Fibroblast of skin of right quadriceps (primary cell): ENCODE measurements at places on chromosomes 12 and 14.
A peak's percentile ranks its signal among the peaks of the same experiment; 100 is the strongest.

DNA sequence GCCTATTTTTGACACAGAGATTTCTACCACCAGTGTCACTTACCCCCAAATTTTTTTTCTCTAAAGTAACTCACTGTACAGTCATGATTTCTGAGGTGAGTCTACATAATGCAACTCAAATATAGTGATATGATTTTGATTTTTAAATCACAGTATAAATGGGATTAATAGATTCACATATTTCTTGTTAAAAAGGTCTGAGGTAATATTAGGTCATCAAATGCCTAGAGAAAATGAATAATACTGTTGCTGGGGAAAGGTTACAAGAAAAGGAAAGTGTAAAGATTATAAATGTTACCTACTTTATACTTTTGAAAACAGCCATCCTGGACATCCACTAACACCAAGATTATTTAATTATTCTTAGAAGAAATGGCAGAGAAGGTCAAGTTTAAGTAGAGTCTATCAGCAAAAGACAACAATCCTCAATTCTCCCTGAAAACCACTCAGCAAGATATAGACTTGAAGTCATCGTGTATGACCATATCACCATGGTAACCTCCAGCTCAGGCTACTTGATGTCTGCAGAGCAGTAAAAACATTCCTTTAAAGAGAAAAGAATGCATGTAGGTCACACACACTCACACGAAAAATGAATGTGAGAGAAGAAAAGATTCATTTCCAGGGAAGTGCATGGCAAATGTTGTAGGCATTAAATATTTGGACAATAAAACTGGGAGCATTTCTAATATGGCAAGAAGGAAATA, 58.7 kb downstream of the CCDC59 start:
- DNase-seq: no peak

- DNase-seq: no peak
Observed at GRCh38 chr14:70904373-70904772, 2.9 kb upstream of the PCNX1 start.

GRCh38 chr12:43694879-43695278, 63.7 kb downstream of the PUS7L start:
- DNase-seq: no peak

- DNase-seq: peak; percentile 52
Observed at GRCh38 chr12:116318576-116319232, 41.2 kb upstream of the MED13L start.

GRCh38 chr14:81980601-81981306, 447.1 kb upstream of the SEL1L start:
- no peak for DNase-seq

DNA sequence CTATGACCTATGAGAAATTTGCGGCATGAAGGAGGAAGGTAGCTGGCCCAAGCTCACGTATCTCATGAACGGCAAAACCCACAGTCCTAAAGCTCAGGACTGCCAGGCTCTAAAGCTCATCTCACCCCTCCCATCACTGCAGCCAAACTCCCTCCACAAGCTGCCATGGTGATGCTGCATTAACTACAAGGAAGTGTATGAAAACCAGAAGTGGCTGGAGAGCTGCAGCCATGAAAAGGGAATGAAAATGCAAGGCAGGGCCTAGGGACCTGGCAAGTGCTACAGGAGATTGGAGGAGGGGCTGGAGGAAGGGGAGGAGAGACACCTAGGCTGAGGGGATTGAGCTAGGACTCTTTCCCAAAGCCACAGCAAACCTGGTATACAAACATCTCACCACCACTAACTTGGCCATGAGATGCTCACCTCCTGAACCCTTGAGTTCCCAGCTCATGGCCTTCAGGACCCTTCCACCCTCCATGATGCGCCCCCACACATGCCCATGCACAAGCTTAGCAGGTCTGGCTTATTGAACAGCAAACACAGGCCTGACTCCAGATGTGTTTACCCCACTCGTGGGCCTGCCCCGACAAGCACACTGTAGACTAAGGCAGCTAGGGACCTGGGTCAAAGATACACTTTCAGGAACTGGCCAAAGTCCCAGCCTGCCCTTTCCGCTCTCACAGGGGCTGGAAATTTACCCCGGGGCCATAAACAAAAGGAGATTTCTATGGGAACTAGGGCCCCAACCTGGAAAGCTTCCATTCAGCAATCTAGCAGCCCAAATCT, 42.0 kb downstream of the LTBP2 start:
- no peak for DNase-seq

- peak; percentile 14 for DNase-seq
Observed at GRCh38 chr12:63276537-63277365, 125.8 kb upstream of the AVPR1A start.

DNA sequence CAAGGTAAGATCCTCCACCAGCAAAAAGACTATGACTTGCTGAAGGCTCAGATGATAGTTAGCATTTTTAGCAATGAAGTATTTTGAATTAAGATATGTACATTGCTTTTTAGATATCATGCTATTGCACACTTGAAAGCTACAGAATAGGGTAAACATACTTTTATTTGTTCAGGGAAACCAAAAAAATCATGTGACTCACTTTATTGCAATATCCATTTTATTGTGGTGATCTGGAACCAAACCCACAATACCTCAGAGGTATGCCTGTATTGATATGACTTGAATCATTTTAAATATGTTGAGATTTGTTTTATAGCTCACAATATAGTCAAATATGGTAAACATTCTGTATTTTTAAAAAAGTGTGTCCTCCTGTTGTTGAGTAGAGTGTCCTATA, 96.1 kb downstream of the DIO3 start:
- DNase-seq: no peak

GRCh38 chr14:101472518-101472849, 88.8 kb upstream of the DIO3 start:
- DNase-seq: no peak

DNA sequence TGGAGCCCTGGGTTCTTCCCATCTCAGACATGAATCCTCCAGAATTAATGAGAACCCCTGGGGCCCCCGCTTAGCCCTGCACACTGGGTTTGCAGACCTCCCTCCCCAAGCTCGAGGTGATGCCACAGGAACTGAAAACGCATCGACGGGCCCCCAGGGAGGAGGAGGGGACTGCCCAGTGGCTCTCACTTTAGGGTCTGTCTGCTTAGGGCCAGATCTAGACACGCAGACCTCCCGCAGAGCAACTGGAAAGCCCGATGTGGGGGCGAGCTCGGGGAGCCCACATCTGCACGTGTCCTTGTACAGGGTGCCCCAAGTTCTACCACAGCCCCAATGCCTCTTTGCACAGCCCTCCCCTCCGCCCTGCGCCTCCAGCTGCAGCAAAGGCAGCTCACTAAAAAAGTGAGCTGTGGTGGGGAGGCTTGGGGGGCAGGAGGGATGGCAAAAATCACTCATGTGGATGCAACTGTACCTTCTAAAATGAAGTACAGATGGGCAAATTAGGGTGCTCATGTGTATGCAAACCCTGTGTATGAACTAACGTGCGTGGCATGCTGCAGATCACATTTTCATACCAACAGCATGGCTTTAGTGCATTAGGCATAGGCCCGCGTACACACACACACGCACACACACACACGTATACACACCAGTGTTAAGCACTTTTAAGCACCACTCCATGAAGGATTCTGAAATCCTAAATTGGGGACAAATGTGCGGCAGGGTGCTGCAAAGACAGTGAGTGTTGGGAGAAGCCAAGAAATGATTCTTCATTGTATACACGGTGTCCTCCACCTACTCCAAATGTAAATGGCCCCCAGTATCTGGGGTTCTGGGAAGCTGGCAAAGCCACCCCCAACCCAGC, 99.9 kb upstream of the MAP1LC3B2 start:
- peak; percentile 10 for DNase-seq

GRCh38 chr12:123807670-123808069, 45.6 kb downstream of the DNAH10 start:
- DNase-seq: peak; percentile 15

- no peak for DNase-seq
Observed at GRCh38 chr14:100566119-100566518, 21.1 kb downstream of the BEGAIN start.

DNA sequence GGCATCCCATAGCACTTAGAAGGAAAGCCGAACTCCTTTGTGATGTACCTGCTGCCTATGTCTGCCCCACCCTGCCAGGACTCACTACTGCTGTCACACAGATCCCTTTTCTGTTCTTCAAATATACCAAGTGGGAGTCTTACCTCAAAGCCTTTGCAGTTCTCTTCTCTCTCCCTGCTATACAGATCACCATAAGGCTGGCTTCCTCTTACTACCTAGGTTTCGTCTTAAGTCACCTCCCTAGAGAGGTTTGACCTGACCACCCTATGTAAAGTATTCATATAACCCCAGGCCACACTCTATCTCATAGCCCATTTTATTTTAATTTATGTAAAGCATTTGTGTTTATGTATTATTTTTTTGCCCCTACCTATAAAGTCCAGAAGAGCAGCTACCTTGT, 117.6 kb downstream of the CRADD start:
- DNase-seq: no peak

DNA sequence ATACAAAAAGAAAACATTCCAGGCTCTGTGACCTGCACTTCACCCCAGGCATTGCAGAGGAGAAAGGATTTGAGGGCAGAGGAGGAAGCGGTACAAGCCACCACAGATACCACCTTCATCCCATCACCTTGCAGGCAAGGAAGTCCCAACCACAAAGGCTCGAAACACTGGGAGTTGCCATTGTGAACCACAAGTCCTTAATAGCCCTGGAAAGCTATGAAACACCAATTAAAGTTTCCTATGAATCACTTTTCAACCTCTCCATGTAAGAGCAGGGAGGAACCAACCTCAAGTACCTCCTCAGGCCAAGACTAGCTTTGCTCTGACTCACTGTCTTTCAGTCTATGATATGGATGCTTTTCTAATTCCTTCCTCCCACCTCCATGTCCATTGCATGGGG, 27.0 kb downstream of the MAP3K9 start:
- peak; percentile 54 for DNase-seq

- no peak for DNase-seq
Observed at GRCh38 chr12:78376257-78376656, 488.3 kb upstream of the SYT1 start.

- no peak for DNase-seq
Observed at GRCh38 chr12:128483526-128484255, 216.7 kb downstream of the TMEM132C start.

- DNase-seq: peak; percentile 50
Observed at GRCh38 chr14:37708481-37708880, 113.1 kb downstream of the TTC6 start.

GRCh38 chr12:54033980-54034784, 1.3 kb downstream of the HOXC5 start:
- peak; percentile 68 for DNase-seq

- no peak for DNase-seq
Observed at GRCh38 chr12:131092901-131093603, 139.3 kb downstream of the ADGRD1 start.

DNA sequence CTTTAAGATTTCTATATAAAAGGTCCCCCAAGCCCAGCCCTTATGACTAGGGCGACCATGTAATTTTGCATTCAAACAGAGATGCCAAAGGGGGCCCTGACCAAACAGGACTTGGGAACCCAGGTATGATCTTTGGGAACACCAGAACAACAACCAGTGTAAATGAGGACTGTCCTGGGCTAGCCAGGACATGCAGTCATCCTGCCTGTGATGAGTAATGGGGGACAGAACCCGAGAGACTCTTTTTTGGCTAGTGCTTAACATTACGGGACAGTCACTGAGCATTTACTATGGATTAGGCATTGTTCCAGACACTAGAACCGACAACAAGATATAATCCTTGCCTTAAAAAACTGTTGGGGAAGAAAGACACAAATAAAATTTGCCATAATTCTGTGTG, 337.3 kb downstream of the CACNA1C start:
- DNase-seq: no peak

GRCh38 chr12:93134175-93134890, 205.2 kb upstream of the EEA1 start:
- no peak for DNase-seq

GRCh38 chr12:89895591-89895990, 187.0 kb upstream of the ATP2B1 start:
- DNase-seq: no peak

GRCh38 chr12:40232602-40233001, 7.8 kb downstream of the LRRK2 start:
- no peak for DNase-seq

GRCh38 chr12:116376354-116377193, 99.1 kb upstream of the MED13L start:
- peak; percentile 88 for DNase-seq

- no peak for DNase-seq
Observed at GRCh38 chr12:508795-509194, 49.1 kb downstream of the B4GALNT3 start.

GRCh38 chr12:21764950-21765349, 9.6 kb downstream of the KCNJ8 start:
- DNase-seq: no peak

DNA sequence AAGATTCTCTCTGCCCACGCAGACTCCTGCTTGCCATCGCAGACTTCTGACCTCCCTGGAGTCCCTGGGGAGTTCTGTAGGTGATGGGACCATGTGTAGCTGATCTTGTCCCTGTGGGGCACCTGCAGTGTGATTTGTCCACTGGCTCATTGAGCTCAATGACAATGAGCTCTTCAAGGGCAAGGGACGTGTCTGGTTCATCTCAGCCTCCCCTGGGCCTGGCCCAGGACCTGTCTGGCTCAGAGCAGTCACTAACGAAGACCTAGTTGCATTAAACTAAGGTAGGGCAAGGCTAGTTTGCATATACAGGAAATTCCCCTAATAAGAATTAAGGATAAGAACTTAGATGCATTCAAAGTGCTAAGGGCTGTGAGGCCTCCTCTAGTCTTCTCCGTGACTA, 245.5 kb upstream of the NOS1 start:
- no peak for DNase-seq

- no peak for DNase-seq
Observed at GRCh38 chr12:112751844-112752243, 39.7 kb upstream of the RPH3A start.

- DNase-seq: peak; percentile 60
Observed at GRCh38 chr12:80763874-80764273, 47.2 kb downstream of the MYF5 start.

DNA sequence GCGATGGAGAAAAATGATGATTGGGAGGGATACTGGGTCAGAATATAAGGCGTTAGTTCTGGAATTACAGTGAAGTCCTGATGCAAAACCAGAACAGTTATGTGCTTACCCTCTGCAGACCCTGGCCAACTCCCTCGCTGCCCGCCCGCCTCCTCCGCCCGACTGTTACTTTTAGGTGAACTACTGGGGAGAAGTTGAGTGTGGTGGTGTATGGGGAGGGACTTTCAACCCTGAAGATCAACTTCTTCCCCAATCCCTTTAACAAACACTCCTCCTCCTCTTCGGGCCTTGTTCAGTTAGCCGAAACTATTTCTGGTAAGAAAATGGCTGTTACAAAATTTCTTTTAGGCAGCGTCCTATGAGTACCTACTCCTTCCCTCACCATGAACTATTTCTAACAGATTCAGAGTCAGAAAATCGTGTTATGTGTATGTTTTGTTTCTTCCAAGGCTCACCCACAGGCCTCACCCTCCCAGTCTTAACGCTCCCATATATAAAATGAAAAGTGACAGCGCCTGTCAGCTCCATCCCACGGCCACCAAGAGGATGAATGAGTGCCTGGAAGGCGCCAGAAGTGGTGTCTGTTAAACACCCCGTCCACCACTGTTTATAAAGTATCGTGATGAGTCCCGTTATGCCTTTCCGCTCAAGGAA, 1.3 kb downstream of the FBXO33 start:
- DNase-seq: peak; percentile 9
